ENCODE measurements at places on chromosomes 4 and X.
A peak's percentile ranks its signal among the peaks of the same experiment; 100 is the strongest.

GRCh38 chr4:153522802-153523094 is 56.6 kb downstream of the TMEM131L start:
- DNase-seq = no peak

- DNase-seq = no peak
Observed at GRCh38 chrX:63508668-63509067, 157.5 kb upstream of the SPIN4 start.

- DNase-seq = no peak
Observed at GRCh38 chr4:5941601-5942000, 48.7 kb upstream of the CRMP1 start.

GRCh38 chr4:28555866-28556265 is 1695.2 kb downstream of the STIM2 start:
- DNase-seq = no peak

GRCh38 chr4:186104114-186104889 is at the start of gene FAM149A:
FAM149A (plus strand) TSS chr4:186104704.
- peak; percentile 24 for DNase-seq

GRCh38 chr4:1651609-1652008 is 32.5 kb downstream of the FAM53A start:
- DNase-seq = no peak

- no peak for DNase-seq
Observed at GRCh38 chr4:108881190-108881589, 118.3 kb upstream of the ETNPPL start.

- DNase-seq = no peak
Observed at GRCh38 chrX:40041915-40042314, 55.8 kb downstream of the BCOR start.

Measured in activated T-helper 1 cell treated with anti-CD3 and anti-CD28 coated beads, Interleukin-2, amount 50 U/mL, for 16 hours (primary cell).